ENCODE measurements at places on chromosomes 3 and 15.

DNA sequence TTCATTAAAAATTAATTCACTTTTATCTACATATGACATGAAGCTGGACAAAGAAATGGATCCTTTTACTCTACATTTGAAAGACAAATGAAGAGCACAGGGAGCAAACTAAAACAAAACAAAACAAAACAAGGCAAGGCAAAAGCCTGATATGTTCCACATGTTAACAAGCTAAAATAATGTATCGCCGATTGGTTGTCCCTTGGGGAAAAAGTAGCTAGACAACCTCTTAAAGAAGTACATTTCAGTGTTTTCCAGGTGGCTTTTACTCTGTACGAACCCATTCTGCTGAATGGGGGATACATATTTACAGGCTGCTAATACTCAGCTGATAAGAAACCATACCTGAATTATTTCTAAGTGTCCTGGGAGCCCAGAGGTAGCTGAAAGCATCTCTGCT, 493.0 kb upstream of the TBL1XR1 start:
- no peak for DNase-seq

DNA sequence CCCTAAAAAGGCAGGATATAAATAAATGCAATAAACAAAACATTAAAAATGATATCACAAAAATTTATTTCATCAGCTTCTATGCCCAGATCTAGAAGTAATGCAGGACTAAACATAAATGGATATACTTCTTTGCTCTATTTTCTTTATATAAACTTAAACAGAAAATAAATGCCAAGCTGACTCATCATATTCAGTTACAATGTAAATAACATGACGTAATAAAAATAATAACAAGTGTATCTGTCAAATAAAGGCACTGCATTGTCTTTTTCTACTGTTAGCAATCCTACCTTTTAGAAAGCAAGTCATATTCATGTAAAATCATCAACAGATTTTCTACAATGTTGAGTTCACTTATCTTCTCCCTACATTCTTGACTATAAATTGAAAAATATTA, 61.6 kb downstream of the NEK10 start:
- DNase-seq = no peak

DNA sequence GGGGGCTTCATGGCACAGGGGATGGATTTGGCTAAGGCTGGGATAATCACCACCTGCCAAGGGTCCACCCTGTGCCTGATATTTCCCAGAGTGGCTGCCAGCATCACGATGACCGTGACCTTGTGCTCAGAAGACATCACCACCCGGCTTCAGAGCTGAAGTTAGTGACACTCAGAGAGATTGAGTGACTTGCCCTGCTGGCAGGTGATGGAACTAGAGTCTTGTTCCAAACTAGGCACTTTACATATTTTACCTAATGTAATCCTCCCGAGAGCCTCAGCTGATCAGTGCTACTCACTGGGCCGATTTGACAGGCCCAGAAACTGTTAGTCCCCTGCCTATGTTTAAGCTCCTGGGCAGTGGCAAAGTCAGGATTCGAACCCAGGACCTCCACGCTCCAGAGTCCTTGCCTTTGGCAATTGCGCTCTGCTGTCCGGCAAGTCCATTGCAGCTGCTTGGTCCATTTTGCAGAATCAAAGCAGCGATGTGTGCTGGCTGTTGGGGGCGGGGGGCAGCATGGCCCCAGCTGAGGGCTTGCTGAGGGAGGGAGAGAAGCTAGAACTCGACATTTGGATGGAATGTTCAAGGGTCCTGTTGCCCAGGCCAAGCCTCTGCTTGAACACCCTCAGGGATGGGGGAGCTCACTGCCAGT, 74.8 kb upstream of the GATA2 start:
- peak; percentile 32 for DNase-seq

DNA sequence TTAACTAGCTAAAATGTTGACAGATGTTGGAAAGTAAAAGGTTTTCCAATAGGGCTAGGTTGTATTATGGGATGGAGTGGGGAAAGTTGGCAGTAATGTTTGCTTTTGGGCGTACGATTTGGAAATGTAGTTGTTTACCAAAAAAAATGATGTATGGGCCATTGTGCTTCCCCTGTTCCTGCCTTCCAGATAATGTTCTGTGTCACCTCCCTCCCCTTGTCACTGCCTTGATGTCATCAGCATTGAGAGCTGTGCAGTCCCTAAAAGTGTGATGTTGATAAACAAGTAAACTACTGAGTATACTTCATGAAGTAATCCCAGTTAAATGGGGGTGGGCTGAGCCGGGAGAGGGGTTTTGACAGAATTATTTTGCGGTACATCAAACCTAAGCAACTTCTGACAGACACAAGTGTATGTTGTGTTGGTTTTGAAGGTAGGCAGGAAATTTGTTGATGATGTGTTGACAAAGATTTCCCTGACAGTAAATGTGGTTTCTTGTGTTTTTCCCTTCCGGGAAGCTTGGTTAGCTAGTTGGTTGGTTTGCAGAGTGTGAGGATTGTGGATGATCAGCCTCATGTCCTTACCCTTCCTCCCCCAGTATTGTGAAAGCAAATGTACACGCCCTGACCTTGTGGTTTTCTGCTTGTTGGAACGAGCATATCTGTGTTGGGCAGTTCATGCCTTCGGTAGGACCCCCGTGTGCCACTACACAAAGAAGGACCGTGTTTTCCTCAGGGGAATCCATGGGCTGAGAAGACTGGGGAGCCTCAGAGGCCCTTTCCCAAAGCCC, 87.3 kb downstream of the PGPEP1L start:
- DNase-seq = no peak

DNA sequence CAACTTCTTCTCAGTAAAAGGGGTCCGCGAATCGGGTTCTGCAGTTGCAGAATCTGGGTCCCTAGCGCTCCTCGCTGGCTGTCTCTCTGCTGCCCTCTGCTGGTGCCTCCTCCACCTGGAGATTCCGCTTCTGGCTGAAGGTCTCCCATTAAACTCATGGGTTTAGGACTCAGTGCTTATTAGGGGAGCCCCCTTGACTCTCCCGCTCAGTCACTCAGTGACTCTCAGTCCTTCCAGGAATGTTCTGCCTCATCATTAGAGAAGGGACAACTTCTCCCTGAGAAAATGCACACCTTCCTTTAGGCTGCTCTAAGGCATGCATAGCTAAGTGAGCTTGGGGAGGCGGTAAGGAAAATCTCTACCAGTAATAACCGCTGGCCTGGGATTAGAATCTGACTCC, 7.1 kb downstream of the CPN2 start:
- DNase-seq = peak; percentile 47

GRCh38 chr15:51629612-51630011, 7.0 kb upstream of the DMXL2 start:
- no peak for DNase-seq

- DNase-seq = peak; percentile 74
These were observed 721 bp downstream of the MYEF2 start for GRCh38 chr15:48177383-48177765.

DNA sequence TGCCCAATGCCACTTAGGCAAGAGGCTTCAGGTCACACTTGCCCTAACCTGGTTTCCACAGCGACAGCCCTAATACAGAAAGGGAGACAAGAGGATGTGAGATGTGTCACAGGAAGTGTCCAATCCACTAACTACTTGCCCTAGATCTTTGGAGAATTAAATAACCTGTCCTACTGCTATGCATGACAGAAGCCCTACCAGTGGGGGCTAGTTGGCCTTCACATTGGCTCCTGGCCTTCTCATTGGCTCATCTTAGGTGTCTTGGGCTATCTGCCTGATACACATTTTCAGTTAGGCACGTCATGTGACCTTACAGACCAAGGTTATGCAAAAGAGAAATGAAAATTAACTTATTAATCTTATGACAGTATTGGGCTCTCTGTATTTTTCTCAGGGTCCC, 449.9 kb downstream of the FHIT start:
- no peak for DNase-seq

DNA sequence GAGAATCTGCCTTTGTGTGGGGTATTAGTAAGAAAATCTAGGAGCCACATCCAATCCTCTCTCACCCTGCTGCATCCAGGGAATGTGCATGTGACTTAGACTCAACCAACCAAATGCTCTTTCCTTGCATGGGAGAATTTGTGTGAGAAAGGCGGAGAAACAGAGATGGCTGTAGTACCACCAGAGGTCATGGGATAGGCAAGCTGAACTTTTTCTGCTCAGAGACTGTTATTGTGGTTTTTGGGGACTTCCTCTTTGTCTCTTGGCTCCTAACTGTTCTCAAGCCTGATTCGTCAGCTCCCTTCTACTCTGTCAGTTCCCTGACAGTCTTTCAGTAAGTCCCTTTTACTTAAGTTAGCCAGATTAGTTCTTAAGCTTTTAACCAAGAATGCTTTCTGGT, 2.6 kb upstream of the ZSCAN2 start:
- no peak for DNase-seq

DNA sequence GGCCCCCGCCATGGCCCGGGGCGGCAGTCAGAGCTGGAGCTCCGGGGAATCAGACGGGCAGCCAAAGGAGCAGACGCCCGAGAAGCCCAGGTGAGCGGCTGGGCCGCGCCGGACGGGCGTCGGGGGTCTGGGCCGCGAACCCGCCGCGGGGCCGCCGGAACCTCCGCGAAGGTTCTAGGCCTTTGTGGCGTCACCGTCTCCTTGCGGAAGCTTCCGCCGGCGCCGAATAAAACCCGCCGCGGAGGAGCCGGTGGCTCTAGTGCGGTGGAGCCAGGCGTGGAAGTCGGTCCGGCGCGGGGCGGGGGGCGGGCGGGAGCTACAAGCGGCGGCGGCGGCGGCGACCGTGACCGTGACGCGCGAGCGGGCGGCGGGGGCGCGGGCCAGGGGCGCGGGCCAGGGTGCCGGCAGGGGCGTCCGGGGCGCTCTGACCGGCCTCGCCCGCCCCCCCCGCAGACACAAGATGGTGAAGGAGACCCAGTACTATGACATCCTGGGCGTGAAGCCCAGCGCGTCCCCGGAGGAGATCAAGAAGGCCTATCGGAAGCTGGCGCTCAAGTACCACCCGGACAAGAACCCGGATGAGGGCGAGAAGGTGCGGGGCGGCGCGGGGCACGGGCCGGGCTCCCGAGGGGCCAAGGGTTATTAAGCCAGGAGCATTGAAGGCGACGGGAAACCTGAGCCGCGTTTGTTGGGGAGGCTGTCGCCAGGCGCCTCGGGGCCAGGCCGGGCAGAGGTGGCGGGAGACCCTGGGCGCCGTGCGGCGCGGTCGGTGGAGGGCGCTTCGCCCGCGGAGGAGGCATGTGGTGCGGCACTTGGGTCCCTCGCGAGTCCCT, at the start of gene DNAJA4:
Gene DNAJA4 (plus strand): TSS at position 259 of the 833 bp plus-strand sequence. CDS start 202 bp downstream, at position 461.
- peak; percentile 60 for DNase-seq

DNA sequence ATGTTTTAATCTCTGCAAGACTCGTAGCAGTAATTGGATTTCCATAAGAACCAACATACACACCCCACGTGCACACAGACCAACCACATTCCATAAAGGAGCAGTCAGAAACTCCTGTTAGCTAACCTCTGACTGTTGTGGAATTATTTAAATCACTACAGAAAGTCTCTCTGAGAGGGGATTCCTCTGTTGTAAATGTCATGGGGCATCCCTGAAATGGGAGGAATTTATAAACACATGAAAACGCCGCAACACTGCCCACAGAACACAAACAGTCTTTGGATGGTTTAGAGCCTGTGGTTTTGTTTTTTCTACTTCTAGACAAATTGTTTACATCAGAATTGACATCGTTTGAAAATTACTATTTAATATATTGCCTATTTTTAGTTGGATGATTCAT, 740.1 kb upstream of the GRM7 start:
- DNase-seq = no peak

- DNase-seq = no peak
These were observed 95.3 kb upstream of the HES1 start for GRCh38 chr3:194040516-194041273.

DNA sequence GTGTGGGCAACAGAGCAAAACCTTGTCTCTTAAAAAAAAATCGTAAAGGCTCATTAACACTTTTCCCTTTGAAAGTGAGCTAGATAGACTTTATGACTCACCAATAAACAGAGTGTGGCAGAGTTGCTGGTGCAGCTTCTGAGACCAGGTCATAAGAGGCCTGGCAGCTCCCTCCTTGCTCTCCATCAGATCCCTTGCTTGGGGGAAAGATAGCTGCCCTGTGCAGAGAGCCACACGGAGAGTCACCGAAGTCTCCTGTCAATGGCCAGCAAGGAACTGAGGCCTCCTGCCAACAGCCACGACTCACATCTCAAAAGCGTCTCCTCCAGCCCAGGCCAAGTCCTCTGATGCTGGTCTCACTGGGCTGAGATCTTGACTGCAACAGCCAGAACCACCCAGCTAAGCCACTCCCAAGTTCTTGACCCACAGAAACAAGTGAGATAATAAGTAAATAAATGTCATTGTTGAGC, 8.7 kb upstream of the GP9 start:
- DNase-seq = no peak

- no peak for DNase-seq
These were observed 85.7 kb downstream of the OXNAD1 start for GRCh38 chr3:16350597-16351318.

DNA sequence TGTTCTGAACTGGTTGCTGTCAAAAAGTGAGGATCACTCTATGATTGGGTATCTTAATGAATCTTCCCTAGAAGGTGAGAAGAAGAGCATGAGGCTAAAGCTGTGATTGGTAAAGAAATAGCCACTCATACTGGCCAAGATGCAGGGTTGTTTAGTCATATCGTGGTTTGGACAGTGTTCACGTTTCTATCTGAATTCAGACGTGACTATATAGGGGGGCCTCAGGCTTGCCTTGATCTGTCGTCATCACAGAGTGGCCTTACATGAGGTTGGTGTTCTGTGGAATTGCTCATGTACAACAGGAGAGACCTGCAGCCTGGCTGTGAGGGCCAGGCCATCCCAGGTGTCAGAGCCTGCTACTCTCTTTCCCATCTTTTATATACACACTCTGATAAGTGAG, 12.4 kb downstream of the RTP2 start:
- DNase-seq = no peak

- DNase-seq = no peak
These were observed 282.3 kb downstream of the SLC9A9 start for GRCh38 chr3:143565951-143566350.

GRCh38 chr3:87260270-87260669, 16.1 kb downstream of the POU1F1 start:
- peak; percentile 63 for DNase-seq

- no peak for DNase-seq
These were observed 84.7 kb downstream of the MRPL46 start for GRCh38 chr15:88382482-88382983.

GRCh38 chr3:14867936-14868570, 49.3 kb downstream of the FGD5 start:
- DNase-seq = no peak

GRCh38 chr3:41974223-41974622, 12.3 kb upstream of the ULK4 start:
- no peak for DNase-seq

DNA sequence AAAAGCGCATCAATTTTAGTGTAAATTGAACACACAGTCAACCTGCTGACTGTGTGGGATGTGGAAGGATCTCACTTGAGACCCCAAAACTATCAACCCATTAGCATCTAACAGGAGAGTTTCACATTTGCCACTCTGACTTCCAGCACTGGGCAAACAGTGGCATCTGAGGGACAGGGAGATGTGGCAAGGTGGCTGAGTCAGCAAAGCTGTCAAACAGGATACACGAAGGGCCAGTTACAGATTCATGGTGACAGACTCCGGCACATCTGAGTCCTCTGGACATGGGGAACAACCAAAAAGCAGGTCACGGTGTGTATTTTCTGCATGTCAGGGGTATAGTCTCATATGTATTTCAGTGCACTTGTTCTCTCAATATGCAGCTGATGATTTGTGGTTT, 573.4 kb upstream of the PPP2R3A start:
- no peak for DNase-seq

Measured in NCI-H526 (cell line).